Activated CD4-positive, alpha-beta memory T cell treated with anti-CD3 and anti-CD28 coated beads for 36 hours (primary cell): ENCODE measurements at places on chromosomes 1 and 21. TPM values are rescaled to one million over a fixed set of nuclear protein-coding genes. Genes with fewer than 3 reads are reported as not detected.

DNA sequence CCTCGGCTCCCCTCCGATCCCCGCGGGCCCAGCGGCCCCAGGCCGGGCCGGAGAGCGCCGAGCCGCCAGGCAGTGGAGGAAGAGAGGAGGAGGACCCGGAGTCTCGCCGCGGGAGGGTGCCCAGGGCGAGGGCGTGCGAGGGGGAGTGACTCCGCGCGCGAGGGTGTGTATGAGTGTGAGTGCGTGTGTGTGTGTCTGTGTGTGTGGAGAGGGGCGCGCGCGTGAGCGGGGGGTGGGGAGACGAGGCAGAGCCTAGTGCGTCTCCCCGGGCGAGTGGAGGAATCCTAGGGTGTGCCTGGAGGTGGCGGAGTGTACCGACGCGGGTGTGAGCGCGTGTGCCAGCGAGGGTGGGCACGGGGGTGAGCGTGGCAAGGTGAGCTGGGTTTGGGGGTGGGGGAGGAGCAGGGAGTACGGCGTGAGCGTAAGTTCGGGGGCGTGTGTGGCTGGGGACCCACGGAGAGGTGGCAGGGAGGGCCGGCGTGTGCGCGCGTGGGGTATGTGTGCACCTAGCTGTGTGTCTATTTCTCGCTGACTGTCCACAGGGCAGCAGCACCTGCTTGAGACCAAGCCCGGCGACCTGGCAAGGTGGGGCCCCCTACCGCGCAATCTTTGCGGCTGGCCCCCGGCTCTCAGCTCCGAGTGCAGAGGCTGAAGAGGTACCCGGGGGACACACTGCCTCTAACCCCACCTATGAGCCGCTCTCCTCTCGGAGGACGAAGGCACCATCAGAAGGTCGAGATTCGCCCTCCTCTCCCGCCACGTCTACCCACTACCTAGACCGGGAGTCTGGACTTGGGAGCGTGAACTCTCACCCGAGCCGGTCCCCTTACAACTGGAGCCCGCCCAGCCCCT, 784 bp upstream of the KCND3 start:
- no peak for DNase-seq

DNA sequence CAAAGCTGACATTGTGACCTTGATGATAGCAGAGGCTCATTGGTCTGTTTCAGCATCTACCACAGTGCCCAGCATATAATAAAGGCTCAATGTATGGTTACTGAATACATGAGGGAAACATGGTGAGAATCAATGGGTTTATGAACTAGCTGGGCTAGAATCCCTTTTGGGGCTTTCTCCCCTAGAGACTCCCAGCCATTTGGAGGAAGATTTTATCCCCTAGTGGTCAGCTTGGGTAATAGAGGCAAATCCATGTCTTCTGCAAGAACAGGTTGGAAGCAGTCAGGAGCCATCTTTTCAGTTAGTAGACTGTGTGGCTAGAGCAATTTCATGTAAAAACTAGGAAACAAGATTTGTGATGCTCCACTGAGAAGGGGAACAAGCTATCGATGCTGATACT, 15.8 kb upstream of the REG4 start:
- no peak for DNase-seq

DNA sequence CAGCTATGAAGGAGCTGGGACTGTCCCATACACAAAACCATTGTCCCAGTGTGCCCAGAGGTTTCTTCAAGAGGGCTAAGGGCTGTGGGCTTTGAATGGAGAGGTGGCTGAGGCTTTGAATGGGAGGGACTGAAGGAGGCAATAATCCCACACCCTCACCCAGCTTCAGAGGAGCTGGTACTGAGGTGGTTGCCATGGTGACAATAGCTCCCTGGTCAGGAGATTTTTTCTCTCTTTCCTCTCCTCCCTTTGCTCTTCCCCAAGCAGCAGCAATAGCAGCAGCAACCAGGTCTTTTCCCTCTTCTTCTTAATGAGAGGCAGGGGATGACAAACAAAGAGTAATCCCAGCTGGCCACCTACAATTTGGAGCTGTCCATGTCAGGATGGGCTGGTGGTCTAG, 1.6 kb downstream of the HPCAL4 start:
- no peak for DNase-seq

GRCh38 chr1:189939967-189940366, 537.7 kb downstream of the BRINP3 start:
- no peak for DNase-seq

- no peak for DNase-seq
These were observed 29.2 kb downstream of the AGPAT3 start for GRCh38 chr21:43894206-43894577.

DNA sequence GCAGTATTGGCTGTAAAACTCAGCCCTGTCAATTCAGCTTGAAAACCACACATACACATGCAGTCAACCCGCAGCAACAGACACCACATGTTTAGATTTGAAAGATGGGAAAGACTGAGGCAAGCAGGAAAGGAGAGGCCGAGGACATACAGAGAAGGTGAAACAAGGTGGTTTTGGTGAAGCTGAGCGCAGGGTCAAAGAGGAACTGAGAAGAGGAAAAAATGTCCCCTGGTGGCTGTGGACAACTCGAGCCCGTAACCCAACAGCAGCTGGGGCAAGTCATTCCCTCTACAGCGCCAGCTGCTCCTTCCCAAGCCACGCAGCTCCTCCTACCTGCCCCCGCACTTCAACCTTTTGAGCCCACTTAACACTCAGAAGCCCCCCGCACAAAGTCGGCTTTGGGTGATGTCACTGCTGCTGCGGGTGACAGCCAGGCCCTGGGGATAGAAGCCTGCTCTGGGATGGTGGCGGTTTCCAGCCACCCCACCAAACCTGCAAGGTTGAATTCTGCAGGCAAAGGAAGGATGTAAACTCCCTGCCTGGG, 63.0 kb downstream of the KCNN3 start:
- no peak for DNase-seq

GRCh38 chr1:207401578-207401977, 52.5 kb upstream of the CR2 start:
- DNase-seq: no peak

DNA sequence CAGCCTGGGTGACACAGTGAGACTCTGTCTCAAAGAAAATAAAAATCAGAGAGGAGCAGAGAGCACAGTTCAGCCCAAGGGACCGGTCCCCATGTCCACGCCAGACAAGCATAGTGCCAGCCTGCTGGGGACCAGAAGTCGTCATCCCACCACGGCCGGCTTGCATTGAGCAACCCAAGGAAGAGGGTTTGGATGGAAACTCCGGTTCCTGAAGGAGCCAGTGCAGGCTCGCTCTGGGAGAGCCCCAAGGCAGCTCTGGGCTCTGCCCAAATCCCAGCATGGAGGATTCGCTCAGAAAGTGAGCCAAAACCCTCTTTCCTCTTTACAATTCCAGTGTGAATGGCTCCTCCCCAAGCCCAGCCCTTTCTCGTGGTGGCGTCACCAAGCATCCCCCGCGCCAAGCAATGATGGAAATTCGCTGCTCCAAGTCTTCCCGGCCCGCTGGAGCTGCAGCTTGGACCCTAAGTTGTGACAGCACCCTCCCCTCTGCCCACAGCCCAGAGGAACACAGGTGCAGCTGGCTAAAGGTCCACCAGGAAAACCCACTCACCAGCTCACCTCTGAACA, 64.1 kb upstream of the SLC25A33 start:
- DNase-seq: no peak

- no peak for DNase-seq
These were observed 28.4 kb downstream of the RNF2 start for GRCh38 chr1:185073725-185074124.

DNA sequence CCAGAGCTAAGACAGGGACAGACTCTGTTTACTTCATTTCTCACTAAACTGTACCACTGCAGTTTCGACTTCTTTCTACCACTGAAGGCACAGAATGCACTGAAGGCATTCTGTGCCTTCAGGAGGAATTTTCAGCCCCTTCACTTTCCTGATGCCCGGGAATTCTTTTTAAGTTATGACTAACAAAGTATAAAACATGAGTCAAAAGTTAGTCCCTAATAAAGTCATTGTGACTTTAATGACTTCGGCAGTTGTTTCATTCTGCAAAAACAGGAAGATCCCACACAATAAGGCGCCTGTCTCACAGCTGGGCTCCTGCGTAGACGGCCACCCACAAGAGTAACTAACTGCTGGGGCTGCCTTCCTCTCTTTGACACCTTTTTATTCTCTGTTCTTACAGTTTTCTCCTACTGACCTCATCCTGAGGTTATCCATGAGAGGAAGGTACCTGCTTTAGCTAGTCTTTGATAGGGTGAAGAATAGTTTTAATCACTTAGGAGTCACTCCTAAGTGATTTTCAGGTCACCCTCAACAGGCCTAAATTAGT, 183.9 kb upstream of the SGIP1 start:
- DNase-seq: peak; percentile 77

DNA sequence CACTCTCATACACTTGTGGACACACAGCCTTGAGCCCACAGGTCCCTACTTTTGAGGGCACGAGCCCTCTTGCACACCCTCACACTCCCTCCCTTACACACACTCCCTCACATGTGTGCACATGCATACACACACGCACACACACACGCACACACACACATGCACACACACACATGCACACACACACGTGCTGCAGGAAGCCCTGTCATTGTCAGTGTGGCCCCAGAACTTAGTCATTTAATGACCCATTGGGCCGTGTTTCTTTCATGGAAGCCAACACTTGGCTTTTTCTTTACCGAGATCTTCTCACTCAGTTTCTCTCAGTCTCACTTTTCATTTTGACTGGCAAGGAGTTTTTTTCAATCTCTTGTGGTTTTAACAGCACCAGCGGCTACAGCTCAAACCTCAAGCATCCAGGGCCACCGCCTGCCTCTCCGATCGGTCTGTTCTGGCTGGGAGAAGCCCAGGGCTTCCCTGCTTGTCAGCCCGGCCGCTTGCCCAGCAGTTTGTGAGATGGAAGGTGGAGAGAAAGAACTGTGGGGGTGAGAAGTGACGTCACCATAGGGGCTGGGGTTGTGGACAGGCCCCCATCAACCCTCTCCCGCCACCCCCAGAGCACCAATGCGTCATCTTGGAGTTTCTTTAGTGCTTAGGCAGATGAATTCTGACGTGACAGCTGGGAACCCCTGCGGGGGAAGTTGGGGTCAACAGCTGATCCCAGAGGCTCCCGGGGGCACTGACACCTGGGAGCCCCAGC, 15.8 kb upstream of the TNFRSF8 start:
- peak; percentile 85 for DNase-seq

GRCh38 chr1:245337829-245338484, 183.2 kb downstream of the KIF26B start:
- DNase-seq: no peak

GRCh38 chr1:241603731-241604245, 36.4 kb downstream of the CHML start:
- DNase-seq: no peak

- peak; percentile 88 for DNase-seq
These were observed 142.3 kb upstream of the EDN2 start for GRCh38 chr1:41626616-41627375.

DNA sequence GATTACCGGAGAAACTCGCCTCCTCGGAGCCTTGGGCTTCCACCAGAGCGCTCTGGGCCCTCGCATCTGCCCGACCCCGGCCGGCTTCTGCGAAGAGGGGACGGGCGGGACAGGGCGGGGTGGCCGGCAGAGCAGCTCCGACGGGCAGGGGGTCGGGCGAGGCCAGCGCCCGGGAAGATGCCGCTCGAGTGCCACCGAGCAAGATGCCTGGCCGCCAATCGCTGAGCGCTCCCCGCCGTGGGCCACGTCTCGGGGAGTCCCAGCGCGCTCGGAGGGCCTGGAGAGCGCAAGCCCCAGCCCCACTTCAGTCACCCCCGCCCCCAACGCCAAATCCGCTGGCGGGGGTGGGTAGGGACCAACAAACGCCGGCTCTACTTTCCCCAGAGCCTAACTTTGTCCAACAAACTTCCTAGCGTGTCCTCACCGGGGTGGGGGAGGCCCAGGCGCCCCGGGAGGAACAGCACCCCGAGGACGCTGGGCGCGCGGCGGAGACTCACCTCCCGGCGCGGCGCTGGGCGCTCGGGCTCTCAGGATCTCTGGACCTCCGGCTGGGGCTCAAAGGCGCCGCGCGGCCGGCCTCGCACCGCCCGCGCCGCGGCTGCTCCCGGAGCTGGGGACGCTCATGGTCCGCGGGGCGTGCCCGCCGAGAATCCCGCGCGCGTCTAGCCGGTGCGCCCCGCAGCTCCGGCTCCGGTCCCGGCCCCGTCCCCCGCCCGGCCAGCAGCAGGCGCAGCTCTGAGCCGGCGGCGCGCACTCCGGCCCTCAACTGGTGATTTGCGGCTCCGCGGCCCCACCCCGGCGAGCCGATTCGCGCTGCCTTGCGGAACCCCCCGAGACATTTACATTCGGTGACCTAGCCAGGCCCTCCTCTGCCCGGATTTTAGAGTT, at the start of gene BCAR3:
Gene BCAR3 (minus strand): TSS at position 737 of the 888 bp plus-strand sequence. CDS start 6,907 bp downstream, outside the sequence.
- peak; percentile 39 for DNase-seq

- DNase-seq: no peak
These were observed 186.3 kb upstream of the BRINP3 start for GRCh38 chr1:190663962-190664361.

- DNase-seq: no peak
These were observed 96.1 kb downstream of the TEX35 start for GRCh38 chr1:178609015-178609414.

GRCh38 chr1:223052931-223053330, 90.1 kb downstream of the TLR5 start:
- no peak for DNase-seq

DNA sequence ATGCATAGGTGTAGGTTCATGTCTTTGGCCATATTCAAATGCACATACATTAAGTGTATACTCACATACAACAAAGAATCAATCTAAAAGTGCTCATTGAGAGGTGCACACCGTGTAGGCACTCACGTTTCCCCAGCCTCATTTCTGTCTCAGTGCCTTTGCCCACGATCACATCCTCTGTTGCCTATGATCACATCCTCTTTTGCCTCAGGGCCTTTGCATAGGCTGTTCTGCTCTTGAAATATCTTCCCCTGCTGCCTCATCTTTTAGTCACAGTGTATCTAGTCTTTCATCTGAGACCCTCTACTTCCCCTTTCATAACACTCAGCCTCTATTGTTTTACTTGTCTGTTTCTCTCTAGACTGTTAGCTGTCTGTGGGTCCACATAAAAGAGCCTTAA, 69.3 kb downstream of the FOXD2 start:
- no peak for DNase-seq

GRCh38 chr1:210076620-210077019, 138.6 kb downstream of the SYT14 start:
- no peak for DNase-seq

GRCh38 chr1:187481581-187482148, 652.9 kb downstream of the PLA2G4A start:
- no peak for DNase-seq

PPP2R5A gene
- total RNA-seq: 40.4 TPM

SGIP1 gene
- total RNA-seq: 0.05 TPM

SERTAD4 gene
- not detected for total RNA-seq

CR1L gene
- not detected for total RNA-seq

ATAD3B gene
- 36.3 TPM for total RNA-seq

NBPF4 gene
- not detected for total RNA-seq

ATP5PO gene
- 208 TPM for total RNA-seq

TPTE gene
- not detected for total RNA-seq

IL19 gene
- 0.21 TPM for total RNA-seq

EPHB2 gene
- 0.07 TPM for total RNA-seq

BECN2 gene
- not detected for total RNA-seq

TMEM200B gene
- total RNA-seq: 1.5 TPM

OR2T29 gene
- total RNA-seq: not detected
